ENCODE measurements at places on chromosomes 12 and 14.

- DNase-seq: no peak
These were observed 179.1 kb upstream of the OTX2 start for GRCh38 chr14:56989359-56989758.

- DNase-seq: peak; percentile 45
These were observed 142.3 kb upstream of the ARHGAP5 start for GRCh38 chr14:31934767-31935266.

DNA sequence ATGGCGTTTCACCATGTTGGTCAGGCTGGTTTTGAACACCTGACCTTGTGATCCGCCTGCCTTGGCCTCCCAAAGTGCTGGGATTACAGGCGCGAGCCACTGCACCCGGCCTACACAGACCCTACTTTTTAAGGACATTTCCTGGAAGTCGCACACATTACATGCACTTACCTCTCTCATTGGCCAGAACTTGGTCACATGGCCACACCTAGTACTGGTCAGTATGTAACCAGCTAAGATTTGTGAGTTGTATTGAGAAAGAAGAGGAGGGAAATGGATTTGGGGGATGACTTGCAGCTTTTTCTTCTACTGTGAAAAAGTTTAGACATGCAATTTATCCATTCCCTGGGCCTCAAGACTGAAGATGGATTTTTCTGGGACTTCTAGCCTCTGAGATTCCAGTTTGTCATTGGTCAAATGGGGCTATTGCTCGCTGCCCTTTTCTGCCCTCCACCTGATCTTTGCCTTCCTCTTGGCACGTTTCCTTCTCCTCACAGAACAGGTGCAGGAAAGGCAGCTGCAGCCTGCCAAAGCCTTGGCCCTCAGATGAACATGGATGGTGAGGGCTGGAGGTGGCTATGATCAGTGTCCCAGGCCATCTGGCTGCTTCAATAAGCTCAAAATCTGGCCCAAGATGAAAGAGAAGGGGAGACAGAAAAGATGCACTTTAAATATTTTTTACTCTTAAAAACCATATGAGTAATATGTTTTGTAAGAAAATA is 7.1 kb upstream of the ZDHHC22 start:
- no peak for DNase-seq

DNA sequence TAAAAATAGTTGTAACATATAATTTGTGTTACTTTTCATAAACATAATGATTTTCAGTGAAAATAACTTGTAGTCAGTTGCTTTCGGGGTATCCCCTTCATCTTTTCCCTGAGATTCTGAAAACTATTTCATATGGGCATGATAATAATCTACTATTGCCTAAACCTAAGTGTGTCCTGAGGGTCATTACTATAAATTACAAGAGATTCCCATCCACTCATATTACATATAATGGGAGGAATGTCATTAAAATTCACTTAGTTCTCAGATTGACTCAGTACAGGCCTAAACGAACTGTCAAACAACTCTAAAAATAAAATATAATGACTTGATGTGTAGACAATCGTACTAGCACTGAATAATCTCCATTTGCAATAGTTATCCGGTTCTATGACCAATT is 72.7 kb downstream of the PTPRR start:
- no peak for DNase-seq

- no peak for DNase-seq
These were observed 91.9 kb downstream of the SLC24A4 start for GRCh38 chr14:92414690-92415445.

GRCh38 chr12:8057306-8057705 is 8.9 kb downstream of the C3AR1 start:
- no peak for DNase-seq

GRCh38 chr12:79566452-79567174 is 124.2 kb downstream of the PAWR start:
- DNase-seq: no peak

DNA sequence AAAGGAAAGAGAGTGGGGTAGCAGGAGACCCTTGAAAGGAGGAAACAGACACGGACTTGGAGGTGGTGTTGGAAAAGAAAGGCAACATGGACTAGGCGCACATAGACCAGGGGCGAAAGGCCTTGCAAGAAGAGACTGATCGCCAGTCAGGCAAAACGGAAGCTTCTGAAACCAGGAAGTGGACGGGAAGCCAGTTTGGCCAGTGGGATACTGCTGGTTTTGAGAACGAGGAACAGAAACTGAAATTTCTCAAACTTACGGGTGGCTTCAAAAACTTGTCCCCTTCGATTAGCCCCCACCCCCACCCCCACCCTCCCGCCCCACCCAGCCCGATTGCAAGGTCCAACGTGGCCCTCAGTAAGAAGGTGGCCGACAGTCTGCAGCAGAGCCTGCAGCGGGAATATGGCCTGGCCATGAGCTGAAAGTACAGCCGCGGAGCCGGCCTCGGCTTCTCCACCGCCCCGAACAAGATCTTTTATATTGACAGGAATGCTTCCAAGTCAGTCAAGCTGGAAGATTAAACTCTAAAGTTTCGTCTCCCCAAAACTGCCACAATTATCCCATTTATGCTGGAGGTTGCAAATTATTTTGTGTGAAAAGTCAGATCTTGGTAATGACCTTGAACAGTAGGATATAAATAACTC is 364.7 kb downstream of the BCAT1 start:
- DNase-seq: no peak

- DNase-seq: no peak
These were observed 1.1 kb upstream of the ZNF219 start for GRCh38 chr14:21099596-21099985.

DNA sequence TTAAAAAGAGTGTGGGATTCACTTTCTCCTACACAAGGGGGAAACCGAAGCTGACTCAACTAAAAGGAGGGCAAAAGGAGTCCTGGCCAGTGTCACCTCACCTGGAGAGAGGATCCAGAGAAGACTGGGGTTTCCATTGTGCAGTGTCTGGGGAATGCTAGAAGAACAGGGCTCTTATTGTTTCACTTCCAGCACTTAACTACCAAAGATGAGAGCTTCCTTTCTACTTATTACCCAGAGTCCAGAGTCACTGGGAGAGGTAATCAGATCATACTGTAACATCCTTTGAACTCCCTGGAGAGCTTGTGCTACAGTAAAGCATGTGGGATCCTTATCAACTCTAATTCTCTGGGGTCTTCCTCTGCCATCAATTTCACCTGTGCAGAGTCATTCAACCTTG is 148.4 kb upstream of the BCL2L14 start:
- no peak for DNase-seq

DNA sequence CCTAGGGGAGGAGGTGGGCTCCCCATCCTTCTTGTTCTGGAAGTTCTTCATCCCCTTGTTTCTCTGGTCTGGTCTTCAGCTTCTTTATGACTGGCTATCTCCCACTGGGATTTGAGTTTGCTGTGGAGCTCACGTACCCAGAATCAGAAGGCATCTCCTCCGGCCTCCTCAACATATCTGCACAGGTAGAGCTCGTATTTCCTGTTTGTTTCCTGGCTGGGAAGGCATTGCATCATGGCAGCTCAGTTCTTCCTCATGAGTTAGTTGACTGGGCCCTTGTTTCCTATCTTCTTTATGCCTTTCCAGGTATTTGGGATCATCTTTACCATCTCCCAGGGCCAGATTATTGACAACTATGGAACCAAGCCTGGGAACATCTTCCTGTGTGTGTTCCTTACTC is 19.8 kb downstream of the ERG28 start:
- DNase-seq: no peak
